ENCODE measurements at places on chromosomes 12 and 14.
A peak's percentile ranks its signal among the peaks of the same experiment; 100 is the strongest.

DNA sequence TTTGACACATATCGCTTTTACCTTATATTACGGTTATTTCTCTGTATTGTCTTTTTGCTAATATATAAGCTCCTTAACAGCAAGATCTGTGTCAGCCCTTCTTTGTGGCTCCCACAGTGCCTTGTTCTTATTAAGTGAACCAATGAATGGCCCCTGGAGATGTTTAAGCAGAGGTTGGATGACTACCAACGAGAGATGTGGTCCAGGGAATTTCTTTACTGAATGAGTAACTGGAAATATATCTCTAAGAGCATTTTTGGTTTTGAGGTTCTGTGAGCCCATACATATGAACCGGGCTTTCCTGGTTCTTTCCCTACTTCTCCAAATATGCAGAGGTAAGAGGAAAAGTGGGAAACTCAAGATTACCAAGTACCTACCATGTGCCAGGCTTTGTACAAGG lies 23.5 kb downstream of the CALCOCO1 start:
- no peak for DNase-seq

GRCh38 chr12:117129391-117129790 lies 30.2 kb upstream of the TESC start:
- DNase-seq: no peak

DNA sequence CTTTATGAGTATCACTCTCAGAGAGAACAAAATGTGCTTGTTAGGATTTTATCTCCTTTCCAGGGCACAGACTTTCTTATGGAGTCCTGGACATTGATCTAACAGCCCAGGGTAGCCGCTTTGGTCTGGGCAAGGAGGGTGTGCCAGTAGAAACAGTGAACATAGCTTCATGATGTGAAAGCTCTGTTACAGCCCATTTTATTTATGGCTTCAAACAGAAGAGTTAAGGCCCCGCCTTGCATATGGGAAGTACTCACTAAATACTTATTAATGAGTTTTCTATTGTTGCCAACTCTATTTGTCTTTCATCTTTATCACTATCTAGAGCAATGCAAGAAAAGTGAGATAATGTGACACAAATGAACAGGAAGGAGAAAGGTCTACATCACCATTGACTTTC lies 200.5 kb downstream of the NTF3 start:
- DNase-seq: no peak

GRCh38 chr12:91273560-91273959 lies 90.9 kb upstream of the DCN start:
- DNase-seq: no peak

DNA sequence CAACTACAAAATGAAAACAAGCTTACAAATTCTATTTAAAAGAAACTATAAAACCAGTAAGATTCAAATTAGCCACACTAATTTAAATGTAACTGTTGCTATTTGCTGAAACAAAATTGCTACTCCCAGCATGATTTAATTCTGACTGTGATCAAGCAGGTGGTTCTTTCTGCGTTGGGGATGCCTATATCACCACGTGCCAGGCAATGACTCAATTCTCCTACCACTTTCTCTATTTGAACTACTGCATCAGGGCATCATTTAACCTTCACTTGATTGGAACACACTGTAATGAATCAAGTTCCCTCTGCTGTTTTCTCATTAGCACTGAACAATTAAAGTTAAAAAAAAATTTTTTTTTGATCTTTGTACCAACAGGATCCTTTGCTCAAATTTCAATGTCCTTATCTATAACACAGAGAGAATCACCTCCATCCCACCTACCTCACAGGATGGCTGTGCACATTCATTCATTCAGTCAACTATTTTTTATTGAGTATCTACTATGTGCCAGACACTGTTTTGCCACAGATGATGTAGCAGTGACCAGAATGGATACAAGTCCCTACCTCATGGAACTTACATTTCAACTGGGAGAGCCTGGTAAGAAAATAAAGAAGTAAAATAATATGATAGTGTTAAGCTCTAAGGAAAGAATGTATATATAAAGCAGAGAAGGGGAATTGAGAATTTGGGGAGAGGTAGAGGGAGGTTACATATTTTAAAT lies 8.0 kb upstream of the ACTN1 start:
- no peak for DNase-seq

- no peak for DNase-seq
Observed at GRCh38 chr12:86261578-86261977, 5.4 kb upstream of the MGAT4C start.

DNA sequence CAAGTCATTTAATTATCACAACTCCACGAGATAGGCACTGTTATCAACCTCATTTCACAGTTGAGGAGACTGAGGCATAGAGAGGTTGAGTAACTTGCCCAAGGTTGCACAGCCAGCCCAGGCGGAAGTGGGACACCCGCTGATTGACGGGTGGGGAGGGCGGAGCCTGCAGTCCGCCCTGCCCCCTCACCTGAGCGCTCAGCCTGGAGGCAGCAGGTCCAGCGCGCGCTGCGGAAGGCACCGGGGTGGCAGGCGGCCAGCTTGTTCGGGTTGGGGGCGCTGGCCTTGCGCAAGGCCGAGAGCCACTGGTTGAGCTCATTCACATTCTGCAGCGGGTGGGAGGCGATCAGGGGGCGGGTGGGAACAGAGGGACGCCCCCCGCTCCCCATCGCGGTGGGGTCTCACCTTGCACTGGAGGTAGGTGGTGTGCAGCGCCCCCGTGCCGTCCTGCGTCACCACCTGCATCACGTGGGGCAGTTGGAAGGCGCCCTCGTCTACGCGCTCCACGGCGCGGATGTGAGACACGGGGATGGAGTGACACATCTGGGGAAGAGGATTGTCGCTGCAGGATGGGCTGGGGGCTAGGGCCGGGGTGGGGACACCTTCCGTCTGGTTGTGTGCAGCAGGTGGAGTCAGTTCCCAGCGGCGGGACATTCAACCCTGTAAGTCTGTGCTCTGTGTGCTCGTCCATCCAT lies 31.7 kb downstream of the RASAL1 start:
- DNase-seq: peak; percentile 71

- no peak for DNase-seq
Observed at GRCh38 chr12:16154990-16155389, 122.5 kb downstream of the SLC15A5 start.

- no peak for DNase-seq
Observed at GRCh38 chr12:26668230-26668629, 164.8 kb downstream of the ITPR2 start.

DNA sequence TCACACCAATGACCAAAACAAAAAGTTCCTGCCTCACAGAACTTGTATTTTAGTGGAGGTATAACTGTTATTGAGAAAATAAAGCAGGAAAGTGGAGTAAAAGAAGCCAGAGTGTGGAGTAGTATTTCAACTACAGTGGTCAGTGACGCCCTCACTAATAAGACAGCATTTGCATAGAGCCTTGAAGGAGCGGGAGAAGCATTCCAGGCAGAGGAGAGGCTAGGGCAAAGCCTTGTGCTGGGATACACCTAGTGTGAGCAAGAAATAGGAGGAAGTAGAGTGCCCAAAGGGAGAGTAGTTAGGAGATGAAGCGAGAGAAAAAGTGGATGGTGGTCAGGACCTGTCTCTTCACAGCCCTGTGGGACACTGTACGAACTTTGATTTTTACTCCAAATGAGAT lies 107.8 kb downstream of the CRACR2A start:
- no peak for DNase-seq

GRCh38 chr12:105076913-105077312 lies 7.3 kb downstream of the ALDH1L2 start:
- DNase-seq: no peak

DNA sequence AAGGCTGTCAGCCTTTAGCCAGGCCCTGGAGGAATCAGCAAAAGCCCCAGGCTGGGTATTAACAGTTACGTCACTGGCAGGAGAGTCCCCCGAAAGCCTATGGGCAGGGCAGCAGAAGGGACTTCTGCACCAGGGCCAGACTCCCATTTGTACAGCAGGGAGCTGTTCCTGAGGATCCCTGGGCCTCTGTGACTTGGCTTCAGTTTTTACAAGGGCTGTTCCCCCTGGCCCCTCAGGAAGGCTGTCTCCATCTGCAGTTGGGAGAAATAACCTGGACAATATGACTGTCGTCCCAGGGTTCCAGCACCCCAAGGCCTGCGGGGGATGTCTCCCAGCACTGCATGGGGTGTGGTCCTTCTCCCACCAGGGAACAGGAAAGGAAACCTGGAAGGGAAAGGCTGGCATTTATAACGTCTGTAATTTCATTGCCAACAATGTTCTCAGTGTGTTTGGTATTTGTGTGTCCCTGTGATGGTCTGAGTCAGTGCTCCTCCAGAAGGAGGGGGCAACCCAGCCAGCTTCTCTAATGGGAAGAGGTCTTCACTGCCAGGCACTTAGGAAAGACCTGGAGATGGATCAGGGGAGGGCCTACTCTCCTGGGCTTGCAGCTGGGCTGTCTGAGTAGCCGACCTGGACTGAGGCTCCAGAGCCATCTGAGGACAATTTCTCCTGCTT lies 42.4 kb downstream of the ERH start:
- no peak for DNase-seq

DNA sequence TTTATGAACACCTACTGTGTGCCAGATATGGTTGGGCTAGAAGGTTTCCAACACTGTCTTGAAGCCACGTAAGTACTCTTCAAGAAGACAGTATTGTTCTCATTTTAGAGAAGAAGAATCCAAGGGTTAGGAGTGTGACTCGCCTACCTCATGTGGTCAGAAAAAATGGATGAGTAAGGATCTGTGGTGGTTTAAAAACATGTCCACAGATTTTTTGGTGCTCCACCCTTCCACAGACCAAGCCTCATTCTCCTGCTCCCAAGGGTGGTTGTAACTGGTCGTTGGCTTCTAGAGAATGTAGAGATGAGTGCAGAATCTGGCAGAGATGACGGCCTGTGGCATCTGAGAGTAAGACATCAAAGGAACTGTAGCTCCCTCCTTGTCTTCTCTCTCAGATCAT lies 30.3 kb upstream of the TTC7B start:
- DNase-seq: no peak

DNA sequence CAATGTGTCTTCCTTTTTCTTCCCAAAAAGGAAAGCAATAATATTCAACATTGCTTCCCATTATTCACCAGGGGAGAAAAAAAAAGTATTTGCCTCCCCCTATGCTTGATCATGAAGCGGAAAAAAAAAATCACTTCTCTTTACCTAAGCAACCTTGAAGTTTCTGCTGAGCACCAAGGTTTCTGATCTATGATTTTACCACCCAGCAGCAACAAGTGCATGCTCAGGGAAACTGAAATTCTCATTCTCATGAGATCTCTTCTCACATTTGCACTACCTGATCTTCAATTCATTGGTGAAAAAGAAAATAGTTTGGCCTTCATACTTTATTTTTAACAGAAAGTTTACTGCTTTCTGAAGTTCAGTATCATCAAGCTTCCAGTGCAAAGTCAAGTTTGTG lies 125.8 kb downstream of the ARMH4 start:
- no peak for DNase-seq

GRCh38 chr12:9740106-9740750 lies 7.3 kb upstream of the CLECL1 start:
- no peak for DNase-seq

Data from CD4-positive, alpha-beta T cell treated with Interleukin-1 beta for 1 hour (primary cell).